ENCODE measurements at places on chromosomes 6 and 20.

- DNase-seq = no peak
Measured at GRCh38 chr6:129893640-129894039, 32.5 kb upstream of the TMEM244 start.

GRCh38 chr6:157597461-157598312, 216.7 kb downstream of the ZDHHC14 start:
- peak; percentile 66 for DNase-seq

DNA sequence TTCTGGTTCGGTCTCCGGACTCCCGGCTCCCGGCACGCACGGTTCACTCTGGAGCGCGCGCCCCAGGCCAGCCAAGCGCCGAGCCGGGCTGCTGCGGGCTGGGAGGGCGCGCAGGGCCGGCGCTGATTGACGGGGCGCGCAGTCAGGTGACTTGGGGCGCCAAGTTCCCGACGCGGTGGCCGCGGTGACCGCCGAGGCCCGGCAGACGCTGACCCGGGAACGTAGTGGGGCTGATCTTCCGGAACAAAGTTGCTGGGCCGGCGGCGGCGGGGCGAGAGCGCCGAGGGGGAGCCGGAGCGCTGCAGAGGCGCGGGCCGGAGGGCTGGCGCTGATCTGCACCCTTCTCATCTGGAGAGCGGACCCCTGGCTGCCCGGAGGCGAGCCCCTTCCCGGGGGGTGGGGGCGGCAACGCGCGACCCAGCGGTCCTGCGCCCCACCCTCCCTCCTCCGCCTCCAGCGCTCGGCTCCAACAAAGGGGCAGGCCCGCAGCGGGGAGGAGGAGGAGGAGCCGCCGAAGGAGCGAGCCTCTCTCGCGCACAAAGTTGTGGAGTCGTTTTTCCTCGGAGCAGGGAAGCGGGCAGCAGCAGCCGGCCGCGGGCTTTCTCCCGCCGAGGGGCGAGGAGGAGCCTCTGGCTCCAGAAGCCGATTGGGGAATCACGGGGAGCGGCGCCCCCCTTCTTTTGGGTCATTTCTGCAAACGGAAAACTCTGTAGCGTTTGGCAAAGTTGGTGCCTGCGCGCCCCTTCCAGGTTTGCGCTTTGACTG, at the start of gene UTRN:
Gene UTRN, plus strand, starts transcription at position 553 of the 765 bp plus-strand sequence. CDS start 6,494 bp downstream, outside the sequence.
- peak; percentile 88 for DNase-seq

- DNase-seq = no peak
Measured at GRCh38 chr6:160198606-160199211, 59.9 kb downstream of the SLC22A2 start.

GRCh38 chr6:3911614-3912336, 62.6 kb downstream of the FAM50B start:
- peak; percentile 75 for DNase-seq

GRCh38 chr20:32018269-32019155, 8.3 kb downstream of the CCM2L start:
- DNase-seq = peak; percentile 63

DNA sequence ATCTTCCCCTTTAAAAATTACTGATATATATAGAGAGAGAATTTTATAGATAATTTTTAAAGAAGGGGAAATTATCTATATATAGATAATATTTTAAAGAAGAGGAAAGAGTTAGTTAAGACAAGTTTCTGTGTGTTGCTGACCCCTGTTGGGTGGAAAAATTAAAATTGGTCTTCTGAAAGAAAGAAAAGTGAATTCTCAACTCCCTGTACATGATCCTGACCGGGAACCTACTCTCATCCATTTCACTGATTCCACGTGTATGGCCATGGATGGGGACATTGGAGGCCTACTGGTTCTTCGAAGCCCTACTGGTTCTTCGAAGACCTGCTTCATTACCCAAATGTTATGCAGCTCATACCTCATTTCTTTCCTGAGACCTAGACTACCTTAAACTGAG, 53.0 kb upstream of the TCF21 start:
- DNase-seq = no peak
